ENCODE measurements at places on chromosomes 11 and 22. TPM values are rescaled to one million over a fixed set of nuclear protein-coding genes. Genes with fewer than 3 reads are reported as not detected.

GRCh38 chr11:114624455-114625207, 29.0 kb upstream of the NXPE4 start:
- H3K36me3 ChIP-seq, result no peaks in the 10 kb centered on the region
- no peak overlapping the region for H3K4me3 ChIP-seq
- no peak for DNase-seq
- H3K27ac ChIP-seq, result no peak overlapping the region

GRCh38 chr11:76649011-76649410, 21.5 kb downstream of the LRRC32 start:
- no peaks in the 10 kb centered on the region for H3K4me1 ChIP-seq
- no peak for DNase-seq
- no peak overlapping the region for H3K27ac ChIP-seq
- no peaks in the 10 kb centered on the region for H3K36me3 ChIP-seq

DNA sequence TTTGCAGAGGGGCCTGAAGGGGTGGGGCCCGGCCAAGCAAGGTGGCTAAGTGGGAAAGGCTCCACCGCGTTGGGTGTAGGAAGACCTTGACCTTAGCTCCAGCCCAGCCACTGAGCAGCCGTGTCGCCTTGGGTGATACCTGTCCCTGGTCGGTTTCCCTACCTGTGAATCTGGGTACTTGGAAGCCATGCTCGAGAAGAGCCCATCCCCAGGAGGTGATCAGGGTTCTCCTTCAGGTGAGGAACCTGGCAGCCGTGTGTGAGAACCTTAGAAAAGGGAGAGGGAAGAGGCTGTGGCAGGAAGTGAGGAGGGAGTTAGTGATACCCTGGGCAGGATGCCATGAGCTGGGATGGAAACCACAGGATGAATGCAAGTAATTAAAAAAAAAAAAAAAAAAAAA, 21.6 kb downstream of the PPARA start:
- H3K4me1 ChIP-seq, result peaks cover 15% of the 10 kb centered on the region
- no peak overlapping the region for H3K27ac ChIP-seq
- H3K4me3 ChIP-seq, result no peak overlapping the region
- H3K36me3 ChIP-seq, result no peaks in the 10 kb centered on the region
- no peak for DNase-seq

DNA sequence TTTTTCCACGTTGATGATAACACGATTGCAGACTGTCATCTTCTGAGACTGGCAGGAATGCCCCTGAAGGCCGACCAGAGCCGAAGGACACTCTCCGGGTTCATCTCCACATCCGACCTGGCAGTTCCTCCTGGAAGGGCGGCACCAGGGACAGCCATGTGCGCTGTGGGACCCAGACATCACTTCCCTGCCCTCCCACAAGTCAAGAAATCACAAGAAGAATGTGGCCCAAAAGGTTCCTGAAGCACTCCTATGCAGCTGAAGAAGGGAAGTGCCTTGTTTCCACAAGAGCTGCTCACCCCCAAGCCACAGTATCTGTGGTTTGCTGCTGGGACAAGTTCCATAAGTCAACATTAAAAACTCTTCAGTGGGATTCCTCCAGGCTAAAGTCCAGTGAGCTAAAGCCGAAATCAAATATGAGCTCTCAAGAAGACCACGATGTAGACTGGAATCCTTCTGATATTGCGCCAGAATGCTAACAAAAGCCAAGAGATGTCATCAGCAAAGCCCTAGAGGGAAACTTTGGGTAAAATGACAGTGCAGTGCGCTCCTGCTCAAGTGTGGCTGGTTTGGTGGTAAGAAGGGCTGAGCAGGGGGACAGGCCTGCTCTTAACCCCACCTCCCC, 21.2 kb downstream of the PACSIN2 start:
- no peaks in the 10 kb centered on the region for H3K36me3 ChIP-seq
- peaks cover 17% of the 10 kb centered on the region for H3K4me1 ChIP-seq
- no peaks in the 10 kb centered on the region for H3K27me3 ChIP-seq
- H3K4me3 ChIP-seq, result no peak overlapping the region
- H3K27ac ChIP-seq, result peak overlapping the region; percentile 72
- DNase-seq, result no peak

Gene IGLL5
- polyA plus RNA-seq, result not detected

- DNase-seq, result no peak
- no peak overlapping the region for H3K27ac ChIP-seq
- peaks cover 12% of the 10 kb centered on the region for H3K36me3 ChIP-seq
- no peak overlapping the region for H3K4me3 ChIP-seq
- H3K27me3 ChIP-seq, result no peaks in the 10 kb centered on the region
- H3K4me1 ChIP-seq, result no peaks in the 10 kb centered on the region
Measured at GRCh38 chr22:29138556-29139305, 65.9 kb downstream of the KREMEN1 start.

- H3K27me3 ChIP-seq, result peaks cover 48% of the 10 kb centered on the region
- no peaks in the 10 kb centered on the region for H3K36me3 ChIP-seq
- DNase-seq, result no peak
Measured at GRCh38 chr11:19342036-19342435, 101.3 kb upstream of the E2F8 start.

DNA sequence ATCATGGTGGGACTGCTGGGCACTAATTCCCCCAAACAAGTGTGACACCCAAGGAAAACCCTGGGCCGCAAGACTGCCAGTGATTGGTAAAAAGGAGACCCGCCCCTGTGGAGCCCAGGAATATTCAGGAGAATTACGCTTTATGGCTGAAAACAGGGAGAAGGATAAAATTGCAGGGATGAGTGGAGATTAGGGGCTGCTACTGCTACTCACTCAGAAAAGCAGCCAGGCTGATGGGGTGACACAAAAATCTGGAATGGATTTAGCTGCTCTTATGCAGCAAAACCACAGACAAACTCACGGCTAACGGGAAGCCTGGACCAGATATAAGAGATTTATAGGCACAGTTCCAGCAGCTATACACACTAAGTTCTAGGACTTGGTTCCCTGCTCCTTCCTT, 4.4 kb upstream of the FBXO3 start:
- H3K4me1 ChIP-seq, result peaks cover 23% of the 10 kb centered on the region
- no peaks in the 10 kb centered on the region for H3K36me3 ChIP-seq
- no peak overlapping the region for H3K4me3 ChIP-seq
- H3K27me3 ChIP-seq, result no peaks in the 10 kb centered on the region

GRCh38 chr11:92929246-92929645, 40.2 kb upstream of the MTNR1B start:
- no peak for DNase-seq
- no peak overlapping the region for H3K4me3 ChIP-seq
- H3K4me1 ChIP-seq, result no peaks in the 10 kb centered on the region
- no peaks in the 10 kb centered on the region for H3K27me3 ChIP-seq
- H3K36me3 ChIP-seq, result no peaks in the 10 kb centered on the region

DNA sequence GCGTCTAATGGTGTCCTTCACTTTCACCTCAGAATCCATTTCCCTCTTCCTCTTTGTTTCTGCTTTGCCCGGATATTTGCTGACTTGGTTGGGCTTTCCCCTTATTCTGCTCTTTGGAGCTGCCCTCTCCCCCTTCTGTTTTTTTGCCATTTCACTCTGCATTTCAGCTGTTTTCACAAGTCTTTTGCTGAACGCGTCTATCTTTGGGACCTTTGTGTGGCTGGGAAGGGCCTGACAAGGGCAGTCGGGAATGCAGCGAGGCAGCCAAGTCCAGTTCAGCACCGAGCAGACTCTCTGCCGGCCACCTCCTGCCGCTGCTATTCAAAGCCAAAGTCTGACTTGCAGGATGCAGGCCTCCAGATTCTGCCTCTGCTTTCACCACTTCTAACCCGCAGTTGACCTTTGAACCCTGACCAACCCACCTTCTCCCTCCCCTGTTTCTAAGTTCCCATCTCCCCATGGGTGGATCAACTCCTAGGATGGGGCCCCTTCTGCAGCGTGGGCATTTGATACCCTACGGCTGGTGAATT, 38.2 kb downstream of the FEZ1 start:
- no peak overlapping the region for H3K27ac ChIP-seq
- H3K4me3 ChIP-seq, result no peak overlapping the region
- DNase-seq, result no peak
- H3K4me1 ChIP-seq, result no peaks in the 10 kb centered on the region

Gene NLRP10
- polyA plus RNA-seq, result 0.39 TPM

Gene KRTAP5-8
- polyA plus RNA-seq, result 0.06 TPM

DNA sequence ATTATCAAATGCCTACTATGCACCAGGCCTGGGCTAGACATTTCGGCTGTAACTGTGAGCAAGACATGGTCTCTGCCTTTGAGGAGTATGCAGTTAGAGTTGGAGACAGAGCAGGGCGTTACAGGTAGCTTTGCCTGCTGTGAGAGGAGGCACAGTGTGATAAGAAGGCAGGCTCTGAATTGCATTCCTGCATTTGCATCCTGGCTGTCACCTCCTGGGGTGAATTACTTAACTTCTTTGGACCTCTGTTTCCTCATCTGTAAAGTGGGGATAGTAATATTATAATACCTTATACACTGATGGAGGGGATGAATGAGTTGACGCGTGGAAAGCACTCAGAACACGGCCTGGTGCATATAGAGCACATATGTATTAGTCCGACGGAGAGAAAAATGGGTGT, 118.1 kb upstream of the ARHGAP20 start:
- H3K36me3 ChIP-seq, result no peaks in the 10 kb centered on the region
- H3K27me3 ChIP-seq, result no peaks in the 10 kb centered on the region
- H3K4me3 ChIP-seq, result no peak overlapping the region
- H3K4me1 ChIP-seq, result peaks cover 36% of the 10 kb centered on the region
- H3K27ac ChIP-seq, result no peak overlapping the region

DNA sequence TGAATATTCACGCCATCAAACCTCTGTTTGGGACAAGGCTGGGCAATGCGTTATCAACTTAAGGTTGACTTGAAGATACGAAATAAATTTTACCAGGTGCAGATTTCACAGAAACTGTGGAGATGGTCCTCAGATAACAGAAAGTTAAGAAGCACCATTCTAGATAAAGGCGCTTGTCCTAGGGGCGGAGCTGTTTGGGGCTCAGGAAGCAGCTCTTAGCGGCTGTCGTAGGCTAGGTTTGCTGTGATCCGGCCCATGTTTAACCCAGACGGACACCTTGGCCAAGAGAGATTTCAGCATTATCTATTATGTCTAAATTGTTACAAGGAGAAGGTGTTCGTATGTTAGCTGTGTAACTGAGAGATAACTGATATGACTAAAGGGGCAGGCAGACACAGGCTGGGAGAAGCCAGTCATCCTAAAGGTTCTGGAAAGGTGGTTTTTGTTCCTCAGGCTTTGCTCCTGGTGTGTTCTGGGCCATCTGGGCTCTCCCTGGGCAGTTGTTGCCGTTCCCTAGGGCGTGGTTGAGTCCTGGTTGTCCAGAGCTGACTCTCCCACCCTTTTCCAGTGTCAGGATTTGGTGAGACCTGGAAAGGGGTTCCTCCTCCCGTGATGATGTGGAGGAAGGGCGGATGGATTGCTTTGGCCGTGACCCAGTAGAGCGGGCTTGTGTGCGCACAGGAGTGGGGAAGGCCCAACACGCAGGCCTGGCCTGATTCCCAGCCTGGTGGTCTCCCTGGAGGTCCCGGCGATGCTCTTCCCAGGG, 25.8 kb downstream of the TPCN2 start:
- H3K4me1 ChIP-seq, result no peaks in the 10 kb centered on the region
- DNase-seq, result no peak
- no peak overlapping the region for H3K27ac ChIP-seq
- no peaks in the 10 kb centered on the region for H3K27me3 ChIP-seq

Gene CCDC89
- 3.9 TPM for polyA plus RNA-seq

GRCh38 chr22:44360668-44361381, 48.1 kb upstream of the SHISAL1 start:
- 0 out of 2 replicates have a peak, but pooled peaks cover 19% of the 10 kb centered on the region for H3K4me1 ChIP-seq
- H3K36me3 ChIP-seq, result no peaks in the 10 kb centered on the region
- no peak for DNase-seq
- H3K27me3 ChIP-seq, result no peaks in the 10 kb centered on the region
- H3K4me3 ChIP-seq, result no peak overlapping the region

- DNase-seq, result no peak
- no peaks in the 10 kb centered on the region for H3K27me3 ChIP-seq
- no peaks in the 10 kb centered on the region for H3K4me1 ChIP-seq
- H3K36me3 ChIP-seq, result no peaks in the 10 kb centered on the region
- no peak overlapping the region for H3K27ac ChIP-seq
- H3K4me3 ChIP-seq, result no peak overlapping the region
Measured at GRCh38 chr22:16987822-16988221, 20.2 kb downstream of the GAB4 start.

DNA sequence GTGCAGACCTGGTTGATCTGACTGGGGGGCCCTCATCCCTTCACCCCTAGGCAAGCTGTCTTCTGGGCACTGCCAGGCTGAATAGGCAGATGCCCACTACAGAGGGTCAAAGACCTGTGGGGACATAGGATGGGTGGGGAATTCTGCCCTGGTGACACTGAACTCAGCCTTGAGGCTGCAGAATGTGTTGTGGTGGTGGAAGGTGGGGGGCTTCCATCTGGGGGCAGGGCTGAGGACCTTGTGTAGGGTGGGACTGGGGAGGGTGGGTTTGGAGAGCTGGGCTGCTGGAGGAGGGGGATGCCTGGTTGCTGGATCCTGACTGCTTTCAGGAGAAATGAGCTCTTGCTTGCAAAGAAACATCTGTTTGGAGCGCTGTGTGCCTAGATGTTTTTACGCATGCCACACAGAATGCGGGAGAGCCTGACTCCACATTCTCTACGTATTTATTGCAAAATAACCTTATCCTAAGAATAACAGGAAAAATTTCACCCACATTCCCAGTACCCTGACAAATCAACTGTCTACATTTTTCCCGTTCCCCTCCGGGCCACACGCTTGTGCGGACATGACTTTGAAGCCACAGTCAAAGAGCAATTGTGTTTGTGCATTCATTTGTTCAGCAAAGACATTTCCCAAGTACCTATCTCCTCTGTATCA, 18.3 kb downstream of the SMIM38 start:
- H3K27me3 ChIP-seq, result no peaks in the 10 kb centered on the region
- no peaks in the 10 kb centered on the region for H3K36me3 ChIP-seq
- no peak overlapping the region for H3K27ac ChIP-seq
- H3K4me3 ChIP-seq, result no peak overlapping the region
- H3K4me1 ChIP-seq, result peaks cover 5% of the 10 kb centered on the region

Gene ELMOD1
- polyA plus RNA-seq, result not detected

- no peaks in the 10 kb centered on the region for H3K4me1 ChIP-seq
- no peaks in the 10 kb centered on the region for H3K36me3 ChIP-seq
- no peak overlapping the region for H3K27ac ChIP-seq
- no peak for DNase-seq
- H3K27me3 ChIP-seq, result no peaks in the 10 kb centered on the region
Measured at GRCh38 chr11:124830749-124831148, 30.5 kb upstream of the MSANTD2 start.

DNA sequence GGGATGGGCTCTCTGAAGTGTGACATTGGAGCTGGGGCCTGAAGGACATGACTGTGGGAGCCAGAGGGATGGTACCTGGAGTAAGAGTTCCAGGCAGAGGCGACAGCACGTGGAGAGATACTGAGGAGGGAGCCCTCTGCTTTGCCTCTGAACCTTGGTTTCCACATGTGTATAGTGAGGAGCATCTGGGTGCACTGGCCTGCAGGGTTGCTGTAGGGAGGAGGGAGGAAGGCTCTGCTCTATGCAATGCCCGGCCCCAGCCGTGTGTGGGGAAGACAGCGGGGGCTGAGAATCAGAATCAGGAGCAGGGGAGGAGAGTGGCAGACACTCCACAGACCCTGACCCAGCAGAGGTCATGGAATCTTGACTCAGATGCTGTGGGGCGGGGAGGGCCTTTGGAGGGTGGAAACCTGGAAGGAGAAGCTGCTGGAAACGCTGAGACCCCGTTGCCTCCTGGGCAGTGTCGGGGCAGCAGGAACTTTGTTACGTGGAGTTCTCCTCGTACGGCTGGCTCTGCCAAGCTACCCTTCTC, 4.0 kb downstream of the SCYL1 start:
- H3K27ac ChIP-seq, result no peak overlapping the region
- no peaks in the 10 kb centered on the region for H3K27me3 ChIP-seq
- peaks cover 20% of the 10 kb centered on the region for H3K36me3 ChIP-seq
- no peak overlapping the region for H3K4me3 ChIP-seq
- peaks cover 5% of the 10 kb centered on the region for H3K4me1 ChIP-seq
